Activated CD4-positive, alpha-beta T cell treated with anti-CD3 and anti-CD28 coated beads, Interleukin-2, amount 50 U/mL, for 16 hours (primary cell): ENCODE measurements at places on chromosomes 13 and 19.

- DNase-seq, result no peak
These were observed 61.5 kb downstream of the B3GLCT start for GRCh38 chr13:31261241-31261640.

GRCh38 chr13:113650275-113650674, 7.7 kb downstream of the ATP4B start:
- DNase-seq, result no peak

DNA sequence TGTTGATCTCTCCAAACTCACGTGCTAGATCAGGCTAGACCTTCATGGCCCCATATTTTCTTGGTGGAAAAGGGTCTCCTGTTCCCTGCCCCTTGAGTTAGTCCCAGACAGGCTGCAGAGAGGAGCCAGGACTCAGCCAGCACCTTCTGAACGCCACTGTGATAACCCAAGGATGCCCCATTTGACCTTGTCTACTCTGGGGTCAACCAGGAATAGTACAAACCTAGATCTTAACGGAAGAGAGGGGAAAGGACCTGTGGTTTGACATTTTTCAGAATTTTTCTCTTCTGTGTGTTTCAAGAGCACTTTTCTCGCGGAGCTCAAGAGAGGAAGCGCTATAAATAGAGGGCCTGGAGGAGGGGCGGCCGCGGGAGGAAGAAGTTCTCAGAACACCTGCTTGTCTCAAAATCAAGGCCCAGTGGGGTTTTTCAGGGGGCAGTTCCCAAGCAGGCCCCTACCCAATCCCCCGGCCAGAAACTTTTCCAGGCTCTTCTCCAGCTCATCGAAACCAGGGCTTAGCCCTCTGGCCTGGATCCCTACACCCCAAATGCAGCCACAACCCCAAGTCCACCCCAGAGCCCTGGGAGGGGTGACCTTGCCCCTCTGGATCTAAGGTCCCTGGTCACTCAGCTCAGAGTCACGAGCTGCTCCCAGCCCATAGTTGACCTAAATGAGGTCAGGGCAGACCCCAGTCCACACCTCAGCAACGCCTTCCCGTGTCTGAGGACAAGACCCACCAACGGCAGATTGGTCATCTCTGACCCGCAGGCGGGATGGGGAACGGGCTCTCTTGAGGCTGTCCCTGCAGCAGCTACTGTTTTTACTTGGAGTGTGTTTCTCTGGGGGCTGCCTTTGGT, 75.6 kb upstream of the TM9SF2 start:
- DNase-seq, result peak; percentile 43

GRCh38 chr19:34549833-34550232, 68.3 kb downstream of the WTIP start:
- DNase-seq, result no peak

DNA sequence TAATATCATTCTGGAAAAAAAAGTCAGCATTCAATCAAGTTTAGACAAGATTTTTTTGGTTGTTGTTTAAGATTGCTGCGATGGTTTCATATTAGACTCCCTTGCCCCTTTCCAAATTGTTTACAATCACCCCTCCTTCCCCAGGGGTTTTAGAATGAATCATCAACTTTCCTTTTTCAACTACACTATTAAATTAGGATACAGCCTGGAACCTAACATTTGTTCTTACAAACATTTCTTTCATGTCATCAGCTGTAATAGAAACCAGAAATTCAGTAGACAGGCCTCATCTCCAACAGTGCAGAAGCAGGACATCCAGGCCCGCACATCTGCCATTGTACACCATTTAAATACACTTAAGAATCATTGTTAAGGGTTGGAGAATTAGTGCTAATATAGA, 44.4 kb upstream of the WDFY2 start:
- no peak for DNase-seq

DNA sequence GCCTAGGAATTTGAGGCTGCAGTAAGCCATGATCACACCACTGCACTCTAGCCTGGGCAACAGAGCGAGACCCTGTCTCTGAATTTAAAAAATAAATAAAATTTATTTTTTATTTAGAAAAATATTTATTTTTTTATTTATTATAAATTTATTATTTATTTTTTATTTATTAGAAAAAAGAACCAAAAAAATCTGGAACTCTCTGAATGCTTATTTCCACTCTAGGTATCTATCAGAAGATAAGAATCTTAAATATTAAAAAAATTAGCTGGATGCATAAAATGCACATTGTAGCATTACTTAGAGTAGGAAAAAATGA, 82.8 kb downstream of the CDADC1 start:
- DNase-seq, result no peak

- no peak for DNase-seq
These were observed 21.1 kb downstream of the ZNF274 start for GRCh38 chr19:58203814-58204475.

- DNase-seq, result no peak
These were observed 4.4 kb downstream of the HAS1 start for GRCh38 chr19:51719251-51719988.

GRCh38 chr13:21134475-21134874, 41.9 kb downstream of the SKA3 start:
- no peak for DNase-seq

DNA sequence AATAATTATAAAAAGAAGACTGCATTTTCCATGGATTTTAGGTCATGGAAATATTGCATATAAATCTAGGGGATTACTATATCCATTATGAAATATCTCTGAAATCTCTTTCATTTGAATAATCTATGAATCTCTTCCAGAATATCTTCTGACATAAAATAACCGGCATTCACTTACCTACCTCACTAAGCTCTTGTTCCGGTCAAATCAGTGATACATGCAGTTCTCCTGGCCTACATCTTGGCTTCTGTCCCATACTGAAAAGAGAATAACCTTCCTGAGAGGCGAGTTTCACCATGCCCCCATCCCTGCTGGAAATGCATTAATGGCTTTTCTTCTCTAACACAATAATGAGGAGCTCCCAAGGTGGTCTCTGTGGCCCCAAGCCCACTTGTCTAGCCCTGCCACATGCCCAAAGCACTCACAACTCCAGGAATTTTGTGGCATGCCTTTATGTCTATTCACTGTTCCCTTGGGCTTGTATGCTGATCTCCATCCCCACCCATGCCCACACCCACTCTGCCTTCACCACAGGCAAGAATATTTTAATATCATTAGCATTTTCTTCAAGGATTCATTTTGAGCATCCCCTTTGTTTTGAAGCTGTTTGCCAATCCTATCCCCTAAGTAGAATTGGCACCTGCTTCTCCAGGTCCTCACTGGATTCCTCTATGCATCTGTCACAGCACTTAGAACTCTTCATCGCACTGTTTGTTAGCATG, 401.6 kb downstream of the COG6 start:
- no peak for DNase-seq

GRCh38 chr19:47315125-47315821, 5.6 kb downstream of the C5AR1 start:
- DNase-seq, result peak; percentile 30

- DNase-seq, result peak; percentile 73
These were observed 1.4 kb downstream of the CIC start for GRCh38 chr19:42270346-42271044.

- no peak for DNase-seq
These were observed 29.5 kb downstream of the ZNF490 start for GRCh38 chr19:12581100-12581499.

DNA sequence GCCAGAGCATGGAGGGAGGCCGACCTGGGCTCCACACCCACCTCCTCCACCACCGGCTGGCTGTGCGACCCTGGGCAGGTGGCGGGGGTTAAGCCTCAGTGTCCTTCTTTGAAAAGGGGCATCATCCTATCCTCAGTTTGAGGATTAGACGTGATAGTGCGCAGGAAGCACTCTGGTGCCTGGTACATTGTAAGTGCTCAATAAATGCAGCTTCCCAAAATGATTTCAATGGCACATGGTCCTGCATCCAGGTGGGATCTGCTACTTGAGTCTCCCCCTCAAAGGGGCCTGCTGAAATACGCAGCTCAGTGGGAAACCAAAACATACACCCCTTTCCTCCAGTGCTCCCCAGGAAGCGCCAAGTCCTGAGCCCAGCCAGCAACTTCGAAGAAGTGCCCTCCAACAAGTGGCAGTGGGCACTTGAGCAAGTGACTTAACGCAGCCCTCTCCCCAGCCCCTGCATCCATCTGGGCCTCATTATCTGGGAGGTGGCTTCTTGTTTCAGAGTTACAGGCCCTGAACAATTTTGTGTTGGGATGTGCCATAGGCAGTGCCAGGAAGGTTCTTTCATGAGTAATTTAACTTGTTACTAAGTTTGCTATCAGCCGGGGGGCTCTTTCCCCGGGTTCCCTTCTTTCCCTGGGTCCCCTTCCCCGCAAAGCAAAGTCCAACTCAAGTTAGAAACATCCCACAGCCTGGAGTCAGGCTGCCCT, 17.9 kb downstream of the ACTN4 start:
- no peak for DNase-seq

- no peak for DNase-seq
These were observed 136.3 kb downstream of the KLF5 start for GRCh38 chr13:73195091-73195490.

DNA sequence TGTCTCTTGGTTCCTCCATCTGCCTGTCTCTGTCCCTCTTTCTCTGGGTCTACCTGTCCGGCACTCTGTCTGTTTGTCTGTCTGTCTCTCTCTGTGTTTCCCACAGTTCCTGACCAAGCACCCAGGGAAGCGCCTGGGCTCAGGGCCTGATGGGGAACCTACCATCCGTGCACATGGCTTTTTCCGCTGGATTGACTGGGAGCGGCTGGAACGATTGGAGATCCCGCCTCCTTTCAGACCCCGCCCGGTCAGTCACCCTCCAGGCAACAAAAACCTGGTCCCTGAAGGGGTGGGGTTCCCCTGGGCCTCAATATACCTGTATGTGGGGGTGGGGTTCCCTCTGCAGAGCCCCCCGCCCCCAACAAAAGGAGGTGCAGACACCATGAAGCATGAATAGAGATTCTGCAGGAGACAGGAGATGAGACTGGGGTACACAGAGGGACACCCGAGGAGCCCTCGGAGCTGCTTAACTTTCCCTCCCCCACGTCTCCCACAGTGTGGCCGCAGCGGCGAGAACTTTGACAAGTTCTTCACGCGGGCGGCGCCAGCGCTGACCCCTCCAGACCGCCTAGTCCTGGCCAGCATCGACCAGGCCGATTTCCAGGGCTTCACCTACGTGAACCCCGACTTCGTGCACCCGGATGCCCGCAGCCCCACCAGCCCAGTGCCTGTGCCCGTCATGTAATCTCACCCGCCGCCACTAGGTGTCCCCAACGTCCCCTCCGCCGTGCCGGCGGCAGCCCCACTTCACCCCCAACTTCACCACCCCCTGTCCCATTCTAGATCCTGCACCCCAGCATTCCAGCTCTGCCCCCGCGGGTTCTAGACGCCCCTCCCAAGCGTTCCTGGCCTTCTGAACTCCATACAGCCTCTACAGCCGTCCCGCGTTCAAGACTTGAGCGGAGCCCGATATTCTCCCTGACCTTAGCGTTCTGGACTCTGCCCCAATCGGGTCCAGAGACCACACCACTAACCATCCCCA, 2.6 kb upstream of the CACNG7 start:
- peak; percentile 60 for DNase-seq

- no peak for DNase-seq
These were observed 204 bp upstream of the PDX1 start for GRCh38 chr13:27919659-27919933.

DNA sequence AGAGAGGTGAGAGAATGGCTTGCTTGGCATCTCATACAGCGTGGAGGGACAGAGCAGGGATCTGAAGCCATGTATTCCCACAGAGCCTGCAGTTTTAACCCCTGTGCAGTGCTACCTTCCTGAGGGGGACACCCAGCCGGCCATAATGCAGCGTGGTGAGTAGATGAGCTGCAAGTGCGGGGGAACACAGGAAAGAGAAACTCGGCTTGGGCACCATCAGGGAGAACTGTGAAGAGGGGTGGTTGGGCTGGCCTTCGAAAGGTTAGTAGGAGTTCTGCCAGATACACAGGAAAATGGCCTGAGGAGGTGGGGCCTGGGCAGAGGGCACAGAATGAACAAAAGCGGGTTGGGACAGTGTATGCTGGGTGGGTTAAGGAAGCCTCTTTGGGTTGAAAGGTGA, 88.3 kb downstream of the SIPA1L3 start:
- DNase-seq, result no peak

DNA sequence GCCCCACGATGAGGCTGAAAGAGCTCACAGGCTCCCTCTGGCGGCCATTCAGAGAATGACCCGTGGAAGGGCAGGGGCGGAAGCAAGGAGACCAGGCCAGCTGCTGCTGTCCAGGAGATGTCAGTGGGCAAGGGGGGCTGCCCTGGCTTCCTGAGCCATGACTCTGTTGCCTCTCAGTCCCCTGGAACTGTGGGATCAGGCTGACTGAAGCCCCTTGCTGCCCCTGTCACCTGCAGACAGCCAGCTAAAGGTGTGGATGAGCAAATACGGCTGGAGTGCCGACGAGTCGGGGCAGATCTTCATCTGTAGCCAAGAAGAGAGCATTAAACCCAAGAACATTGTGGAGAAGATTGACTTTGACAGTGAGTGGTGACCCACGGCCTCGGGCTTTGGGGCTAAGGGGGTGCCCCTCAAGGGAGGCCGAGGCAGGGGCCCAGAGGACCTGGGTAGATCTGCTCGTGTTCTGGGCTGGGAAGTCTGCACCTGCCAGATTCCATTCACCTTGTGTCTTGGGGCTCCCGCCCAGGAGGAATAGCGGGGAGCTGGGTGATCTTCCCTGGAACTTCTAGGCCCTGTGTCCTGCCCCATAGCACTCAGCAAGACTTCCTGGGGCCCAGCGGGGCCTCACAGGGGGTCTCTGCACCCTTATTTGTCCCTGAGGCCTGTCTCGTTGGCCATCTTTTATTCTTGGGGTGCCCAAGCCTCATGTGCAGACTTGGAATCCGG, 12.5 kb upstream of the ACTN4 start:
- DNase-seq, result peak; percentile 78

- DNase-seq, result no peak
These were observed 38.0 kb upstream of the C13orf42 start for GRCh38 chr13:51148952-51149573.

- DNase-seq, result no peak
These were observed 13.8 kb downstream of the LRP3 start for GRCh38 chr19:33207903-33208302.

DNA sequence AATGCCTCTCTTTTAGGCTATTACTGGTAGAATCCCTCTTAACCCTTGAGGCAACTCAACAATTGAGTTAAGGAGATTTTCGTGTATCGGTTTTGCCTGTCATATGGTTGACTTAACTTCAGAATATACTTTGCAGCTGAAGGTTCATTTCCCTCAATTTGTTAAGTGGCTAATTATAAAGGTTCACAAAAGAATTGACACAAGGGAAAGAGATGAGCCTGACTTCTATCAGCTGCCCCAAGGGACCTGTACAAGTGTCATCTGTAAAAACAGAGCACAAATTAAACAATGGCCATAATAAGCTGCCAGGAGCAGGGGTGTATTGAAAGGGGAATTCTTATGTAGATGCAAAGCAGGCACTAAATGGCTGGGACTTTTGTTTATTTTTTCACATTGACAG, 334.8 kb upstream of the OBI1 start:
- no peak for DNase-seq

DNA sequence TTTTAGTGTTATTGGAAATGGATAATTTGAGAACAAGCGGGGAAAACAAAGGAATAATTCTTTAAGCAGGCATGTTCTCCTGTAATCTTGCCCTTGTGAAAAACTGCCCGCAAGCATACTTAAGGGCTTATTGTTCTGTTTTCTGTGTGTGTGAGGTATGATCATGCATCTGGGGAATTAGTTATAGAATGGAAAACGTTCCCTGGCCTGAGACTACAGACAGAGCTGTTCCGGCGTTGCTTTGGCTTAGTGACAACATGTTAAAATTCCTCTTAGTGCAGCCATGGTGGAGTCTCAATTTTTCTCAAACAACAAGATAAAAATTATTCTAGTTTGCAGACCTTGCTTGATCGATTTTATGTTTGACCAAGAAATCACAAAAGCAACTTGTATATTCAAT, 560.2 kb upstream of the SPRY2 start:
- DNase-seq, result no peak
